ENCODE measurements at places on chromosomes 5 and 9.

DNA sequence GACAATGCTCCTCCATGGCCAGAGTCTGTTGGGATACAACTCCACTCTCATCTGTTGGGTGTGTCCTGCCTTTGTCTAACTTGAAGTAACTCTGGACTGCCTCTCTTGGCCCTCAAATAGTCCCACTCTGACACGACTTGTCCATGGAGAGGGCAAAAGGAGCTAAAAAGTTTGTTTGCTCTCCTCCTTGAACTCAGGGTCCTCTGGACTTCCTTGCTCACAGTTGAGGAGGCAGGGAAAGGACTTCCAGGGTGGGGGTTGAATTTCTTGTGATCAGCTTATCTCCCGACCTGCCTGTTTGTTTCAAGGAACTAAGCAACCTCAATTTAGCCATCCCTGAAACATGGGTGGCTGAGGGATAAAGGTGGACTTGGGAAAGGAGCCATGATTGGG lies 11.7 kb downstream of the DNAJB5 start:
- no peak for DNase-seq

DNA sequence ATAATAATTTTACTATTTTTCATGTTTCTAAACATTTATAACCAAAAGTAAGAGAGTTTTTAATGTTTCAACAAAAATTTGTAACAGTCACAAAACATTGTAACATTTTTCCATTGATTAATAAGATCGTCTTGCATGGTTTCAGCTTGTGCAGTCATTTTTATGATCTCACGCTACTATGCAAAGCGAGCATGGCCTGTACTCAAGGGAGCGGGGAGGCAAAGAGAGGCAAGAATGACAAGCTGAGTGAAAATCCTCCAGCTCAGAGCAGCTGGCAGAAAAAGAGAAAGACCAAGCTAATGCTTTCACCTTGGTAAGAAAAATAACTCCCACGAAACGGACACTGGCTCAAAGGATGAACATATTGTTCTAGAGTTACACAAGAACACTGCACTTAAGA lies 90.0 kb upstream of the SV2C start:
- no peak for DNase-seq

- no peak for DNase-seq
Observed at GRCh38 chr5:133083901-133084300, 32.1 kb downstream of the HSPA4 start.

- no peak for DNase-seq
Observed at GRCh38 chr5:94891972-94892371, 273.5 kb downstream of the SLF1 start.

DNA sequence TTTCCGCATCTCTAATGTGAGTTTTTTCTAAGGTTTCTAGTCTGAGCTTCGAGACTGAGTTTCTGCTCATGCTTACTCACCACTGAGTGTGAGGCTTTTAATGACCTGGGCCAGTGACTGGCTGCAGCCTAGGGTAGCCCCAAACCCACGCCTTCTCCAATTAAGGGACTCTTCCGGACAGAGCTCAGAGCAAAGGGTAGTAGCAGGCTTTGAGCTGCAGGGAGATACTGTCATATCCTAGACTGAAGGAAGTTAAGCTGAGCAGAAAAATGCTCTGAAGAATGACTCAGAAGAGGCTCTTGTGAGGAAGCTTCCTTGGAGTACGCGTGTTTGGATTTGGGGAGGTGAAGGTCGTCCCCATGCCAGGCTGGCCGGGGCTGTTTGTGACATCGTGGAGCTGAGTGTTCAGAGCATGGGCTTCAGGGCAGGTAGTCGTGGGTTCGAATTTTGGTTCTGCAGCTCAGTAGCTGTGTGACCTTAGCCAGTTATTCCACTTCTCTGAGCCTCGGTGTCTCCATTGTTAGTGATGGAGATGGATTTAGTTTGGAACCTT lies 3.5 kb downstream of the USP20 start:
- DNase-seq = no peak

GRCh38 chr9:72635197-72635596 lies 113.8 kb downstream of the TMC1 start:
- no peak for DNase-seq

DNA sequence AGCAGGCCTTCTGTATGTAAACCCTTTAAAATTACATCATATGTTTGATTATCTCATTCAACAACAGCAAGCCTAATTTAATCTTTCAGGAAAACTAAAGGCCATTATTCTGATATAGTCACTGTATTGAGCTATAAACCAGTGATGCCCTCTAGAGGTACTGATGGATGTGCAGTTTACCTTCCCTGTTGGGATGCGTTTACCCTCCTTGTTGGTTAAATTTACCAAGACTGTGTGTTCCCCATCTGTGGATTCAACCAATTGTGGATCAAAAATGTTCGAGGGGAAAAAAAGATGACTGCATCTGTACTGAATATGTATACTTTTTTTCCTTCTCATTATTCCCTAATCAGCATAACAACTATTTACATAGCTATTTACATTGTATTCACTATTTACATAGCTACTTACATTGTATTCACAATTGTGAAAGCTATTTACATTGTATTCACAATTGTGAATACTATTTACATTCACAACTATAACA lies 3.7 kb upstream of the BAAT start:
- DNase-seq = no peak

- DNase-seq = no peak
Observed at GRCh38 chr5:97929383-97929782, 746.3 kb upstream of the RIOK2 start.

DNA sequence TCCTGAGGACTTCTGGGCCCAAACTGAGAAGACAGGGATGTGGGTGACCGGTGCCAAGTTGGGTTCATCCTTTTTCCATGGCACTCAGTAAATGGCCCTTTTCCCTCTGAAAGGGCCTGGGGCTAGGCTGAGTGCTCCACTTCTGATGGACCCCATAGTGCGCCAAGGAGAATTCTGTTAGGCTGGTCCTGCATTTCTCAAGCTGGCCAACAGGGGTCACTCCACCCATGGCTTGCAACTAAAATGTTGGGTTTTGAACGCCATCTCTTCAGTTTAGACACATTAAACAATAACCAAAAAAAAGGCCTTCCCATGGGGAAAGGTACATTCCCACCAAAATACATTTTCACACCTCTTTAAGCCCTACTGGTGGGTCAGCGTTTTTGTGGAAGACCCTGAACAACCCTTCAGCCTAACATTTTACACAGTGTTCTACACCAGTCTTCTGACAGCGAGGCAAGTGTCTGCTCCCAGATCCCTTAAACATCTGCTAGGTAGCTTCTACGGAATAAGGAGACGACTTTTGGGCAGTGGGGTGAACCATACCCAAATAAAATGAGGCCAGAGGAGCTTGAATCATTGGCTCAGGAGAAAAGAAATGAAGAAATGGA lies 27.3 kb downstream of the CNTFR start:
- no peak for DNase-seq

DNA sequence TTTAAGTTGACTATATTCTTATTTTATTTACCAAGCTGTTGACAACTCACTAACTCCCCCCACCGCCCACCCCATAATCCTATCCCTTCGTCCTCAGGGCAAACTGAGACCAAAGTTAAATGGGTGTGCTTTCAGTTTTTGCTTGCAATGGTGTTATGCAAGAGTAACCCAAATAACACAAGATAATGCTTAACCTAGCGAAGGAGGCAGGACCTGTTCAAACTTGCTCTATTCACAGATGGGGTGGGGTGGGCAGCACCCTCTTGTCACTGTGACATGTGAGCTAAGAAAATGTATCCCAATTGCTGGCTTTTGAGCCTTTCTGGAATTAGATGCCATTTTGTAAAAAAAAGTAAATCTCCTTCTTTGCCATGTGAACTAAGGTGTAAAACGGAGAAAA lies 40.4 kb downstream of the GLIS3 start:
- no peak for DNase-seq

DNA sequence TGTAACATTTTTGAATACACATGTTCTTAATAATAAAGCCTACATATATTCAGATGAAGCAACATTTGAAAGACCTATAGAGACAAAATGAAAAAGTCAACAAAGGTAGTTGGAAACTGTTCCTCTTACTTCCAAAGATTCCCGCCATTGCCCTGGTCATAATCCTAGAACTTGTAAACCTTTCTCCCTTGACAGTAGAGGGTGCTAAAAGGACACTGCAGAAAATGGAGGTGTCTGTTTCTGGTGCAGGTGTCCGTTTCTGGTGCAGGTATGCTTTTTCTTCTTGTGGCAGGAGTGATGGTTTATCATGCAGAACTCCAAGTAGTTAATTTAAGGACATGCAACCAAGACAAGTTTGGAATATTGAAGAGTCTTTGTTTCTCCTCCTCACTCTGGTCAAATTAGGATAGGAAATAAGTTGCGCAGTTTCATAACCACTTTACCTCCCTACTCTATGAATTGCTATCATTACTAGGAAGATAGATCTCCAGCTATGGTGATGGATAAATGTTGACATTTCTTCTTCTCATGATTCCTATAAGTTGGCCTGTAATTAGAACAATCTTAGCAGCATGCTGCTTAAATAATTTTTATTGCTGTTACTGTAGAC lies 56.0 kb upstream of the FAM174A start:
- no peak for DNase-seq

DNA sequence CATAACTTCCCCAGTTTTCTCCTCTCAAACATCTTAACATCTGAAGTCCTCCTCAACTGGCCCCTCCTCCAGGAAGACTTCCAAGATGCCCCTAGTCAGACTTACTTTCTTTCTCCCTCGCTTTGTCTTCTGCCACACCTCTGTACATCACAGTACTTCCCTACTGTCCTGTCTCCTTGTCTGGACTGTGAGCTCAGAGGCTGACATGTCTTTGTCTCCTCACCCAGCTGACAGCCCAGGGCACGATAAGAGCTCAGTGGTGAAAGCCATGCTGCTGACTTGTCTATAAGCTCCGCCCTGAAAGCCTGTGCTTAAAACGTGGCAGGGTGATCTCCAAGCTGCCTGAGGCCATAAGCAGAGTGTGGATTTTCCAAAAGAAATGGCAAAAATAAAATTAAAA lies 33.0 kb upstream of the SLC25A51 start:
- DNase-seq = no peak

- no peak for DNase-seq
Observed at GRCh38 chr5:66142417-66142816, 1.7 kb upstream of the SREK1 start.

DNA sequence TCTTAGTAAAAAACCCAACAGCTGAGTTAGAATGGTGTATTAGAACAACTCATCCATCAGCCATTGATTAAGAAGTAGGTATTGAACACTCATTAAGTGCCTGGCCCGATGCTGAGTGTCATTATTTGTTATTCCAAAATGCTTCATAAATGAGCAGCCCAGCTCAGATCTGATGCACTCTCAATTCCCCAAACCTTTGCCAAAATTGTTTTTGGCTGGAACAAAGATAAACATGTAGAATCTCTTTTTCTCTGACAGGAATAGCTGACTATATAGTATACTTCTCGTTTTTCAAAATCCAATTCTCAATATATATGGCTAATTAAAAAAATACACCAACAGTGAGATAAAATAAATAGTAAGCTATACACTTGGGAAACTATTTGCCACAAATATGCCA lies 20.0 kb upstream of the ANKRD55 start:
- no peak for DNase-seq

DNA sequence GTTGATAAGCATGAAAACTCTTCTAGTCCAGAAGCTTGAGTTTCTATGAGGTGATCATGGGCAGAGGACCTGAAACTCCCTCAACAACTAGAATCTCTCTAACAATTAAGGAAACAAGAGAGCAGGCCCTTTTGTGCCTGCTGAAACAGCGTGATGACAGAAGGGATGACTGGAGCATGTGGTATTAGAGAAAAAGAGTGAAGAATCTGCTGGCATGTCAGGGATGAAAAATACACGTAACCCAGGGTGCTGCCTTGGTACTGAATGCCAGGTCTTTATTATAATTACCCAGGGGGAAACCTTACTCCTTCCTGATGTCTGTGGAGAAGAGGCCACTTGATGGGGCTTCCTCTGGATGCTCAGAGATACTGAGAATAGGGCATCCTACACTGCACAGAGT lies 167.8 kb downstream of the CRB2 start:
- DNase-seq = no peak

DNA sequence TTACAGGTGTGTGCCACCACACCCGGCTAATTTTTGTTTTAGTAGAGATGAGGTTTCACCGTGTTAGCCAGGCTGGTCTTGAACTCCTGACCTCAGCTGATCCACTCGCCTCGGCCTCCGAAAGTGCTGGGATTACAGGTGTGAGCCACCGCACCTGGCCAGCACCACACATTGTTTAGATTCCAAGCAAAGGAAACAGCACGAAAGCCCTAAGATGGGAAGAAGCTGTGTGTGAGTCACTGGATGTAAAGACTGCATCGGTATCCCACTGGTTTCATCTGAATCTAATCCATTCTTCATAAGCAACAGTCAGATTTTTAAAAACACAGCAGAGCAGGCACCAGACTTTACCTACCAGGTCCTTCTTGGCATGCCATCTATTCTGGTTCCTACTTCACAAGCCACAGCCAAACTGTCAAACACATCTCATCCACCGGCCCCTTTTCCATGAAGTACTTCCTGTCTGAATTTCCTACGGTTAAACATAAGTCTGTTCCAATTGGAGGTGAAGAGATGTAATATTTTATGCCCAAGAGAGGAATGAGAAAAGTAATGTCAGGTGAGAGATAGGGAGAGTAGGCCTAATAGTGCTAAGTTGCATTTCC lies 17.4 kb downstream of the UBTD2 start:
- no peak for DNase-seq

GRCh38 chr5:24325306-24325832 lies 319.4 kb downstream of the CDH10 start:
- no peak for DNase-seq

All from stimulated activated CD8-positive, alpha-beta memory T cell treated with anti-CD3 and anti-CD28 coated beads, Interleukin-2, amount 100 ng/mL, for 1 hour (primary cell).